Renal cortical epithelial cell (primary cell): ENCODE measurements at places on chromosomes 13 and 19.

DNA sequence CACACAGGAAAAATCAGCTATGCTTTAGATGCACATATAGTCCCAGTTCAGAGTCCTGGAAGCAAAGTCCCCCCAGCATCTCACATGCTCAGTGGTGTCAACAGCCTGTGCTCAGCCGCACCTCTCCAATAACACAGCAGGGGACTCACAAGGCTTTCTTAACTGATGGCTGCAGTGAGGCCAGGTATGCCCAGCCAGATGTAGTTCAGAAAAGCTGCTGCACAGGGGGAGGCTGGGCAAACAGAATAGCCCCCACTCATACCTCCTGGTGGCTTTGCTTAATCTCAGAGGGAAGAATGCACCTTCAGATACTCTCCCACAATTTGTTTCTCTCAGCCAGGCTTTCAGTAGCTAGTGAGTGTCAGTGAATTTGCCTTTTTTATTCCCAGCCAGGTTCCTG, 33.4 kb downstream of the FAM124A start:
- no peak for DNase-seq

- peak; percentile 27 for DNase-seq
These were observed 193.6 kb downstream of the RAP2A start for GRCh38 chr13:97627566-97627965.

GRCh38 chr19:21130097-21130775, 11.6 kb upstream of the ZNF431 start:
- DNase-seq: peak; percentile 11

- DNase-seq: peak; percentile 37
These were observed 135.1 kb downstream of the FREM2 start for GRCh38 chr13:38821770-38822551.

DNA sequence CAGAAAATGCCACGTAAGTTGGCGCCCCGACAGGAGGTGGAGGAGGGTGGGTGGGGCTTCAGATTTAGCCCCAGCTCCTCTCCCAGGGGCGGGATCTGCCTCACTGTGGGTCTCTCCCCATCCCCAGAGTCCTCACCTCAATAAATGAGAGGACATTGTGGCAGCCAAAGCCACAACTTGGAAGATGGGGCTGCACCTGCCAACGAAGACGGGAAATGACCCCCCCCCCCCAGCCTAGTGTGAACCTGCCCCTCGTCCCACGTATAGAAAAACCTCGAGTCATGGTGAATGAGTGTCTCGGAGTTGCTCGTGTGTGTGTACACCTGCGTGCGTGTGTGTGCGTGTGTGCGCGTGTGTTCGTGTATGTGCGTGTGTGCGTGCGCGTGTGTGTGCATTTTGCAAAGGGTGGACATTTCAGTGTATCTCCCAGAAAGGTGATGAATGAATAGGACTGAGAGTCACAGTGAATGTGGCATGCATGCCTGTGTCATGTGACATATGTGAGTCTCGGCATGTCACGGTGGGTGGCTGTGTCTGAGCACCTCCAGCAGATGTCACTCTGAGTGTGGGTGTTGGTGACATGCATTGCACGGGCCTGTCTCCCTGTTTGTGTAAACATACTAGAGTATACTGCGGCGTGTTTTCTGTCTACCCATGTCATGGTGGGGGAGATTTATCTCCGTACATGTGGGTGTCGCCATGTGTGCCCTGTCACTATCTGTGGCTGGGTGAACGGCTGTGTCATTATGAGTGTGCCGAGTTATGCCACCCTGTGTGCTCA, 1.5 kb upstream of the TRAPPC5 start:
- no peak for DNase-seq

DNA sequence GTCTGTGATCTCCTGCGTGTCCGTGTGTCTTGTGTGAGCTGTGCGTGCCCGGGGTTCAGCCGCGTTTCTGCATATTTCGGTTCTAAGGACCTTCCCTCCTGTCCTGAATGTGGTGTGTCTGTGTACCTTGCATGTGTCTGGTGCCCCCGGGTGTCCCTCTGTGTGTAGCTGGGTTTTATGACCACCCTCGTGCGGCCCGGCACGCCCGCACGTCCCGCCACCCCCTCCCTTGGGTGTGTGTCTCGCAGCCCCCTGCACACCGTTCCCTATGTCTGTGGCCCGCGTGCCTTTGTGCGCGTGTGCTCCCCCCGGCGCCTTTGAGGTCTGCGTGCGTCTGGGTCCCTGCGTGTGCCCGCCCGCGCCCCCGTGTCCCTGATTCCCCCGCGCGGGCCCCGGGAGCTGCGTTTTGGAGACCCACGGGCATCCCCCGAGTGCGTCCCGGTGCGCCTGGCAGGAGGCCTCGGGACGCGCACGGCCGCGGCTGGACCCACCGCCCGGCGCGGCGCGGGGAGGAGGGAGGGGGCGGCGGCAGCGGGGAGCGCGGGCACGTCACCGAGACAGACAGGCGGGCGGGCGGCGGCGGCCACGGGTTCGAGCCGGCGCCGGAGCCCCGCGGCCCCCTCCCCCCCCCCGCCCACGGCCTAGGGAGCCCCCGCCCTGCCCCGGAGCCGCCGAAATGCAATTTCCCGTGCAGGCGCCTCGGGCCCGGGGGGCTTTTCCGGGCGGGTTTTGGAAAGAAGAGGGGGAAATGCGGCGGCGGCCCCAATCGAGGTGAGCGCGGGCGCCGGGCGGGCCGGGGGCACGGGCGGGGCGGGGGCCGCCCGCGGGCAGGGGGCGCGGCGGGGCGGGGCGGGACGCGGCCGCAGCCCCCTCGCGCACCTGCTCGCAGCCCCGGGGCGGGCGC, 12.0 kb upstream of the NANOS3 start:
- no peak for DNase-seq

- no peak for DNase-seq
These were observed 1.1 kb upstream of the SWSAP1 start for GRCh38 chr19:11373166-11373884.

- DNase-seq: no peak
These were observed 9.7 kb upstream of the LRCH1 start for GRCh38 chr13:46543287-46543686.

GRCh38 chr19:46783670-46784069, 4.7 kb downstream of the SLC1A5 start:
- DNase-seq: peak; percentile 34

GRCh38 chr13:39095500-39095899, 57.2 kb downstream of the NHLRC3 start:
- no peak for DNase-seq

GRCh38 chr19:8233370-8233769, 24.2 kb downstream of the CERS4 start:
- peak; percentile 29 for DNase-seq

- no peak for DNase-seq
These were observed 40.8 kb downstream of the KLF2 start for GRCh38 chr19:16365300-16365996.

GRCh38 chr19:47190167-47190727, 40.8 kb downstream of the BBC3 start:
- peak; percentile 95 for DNase-seq

DNA sequence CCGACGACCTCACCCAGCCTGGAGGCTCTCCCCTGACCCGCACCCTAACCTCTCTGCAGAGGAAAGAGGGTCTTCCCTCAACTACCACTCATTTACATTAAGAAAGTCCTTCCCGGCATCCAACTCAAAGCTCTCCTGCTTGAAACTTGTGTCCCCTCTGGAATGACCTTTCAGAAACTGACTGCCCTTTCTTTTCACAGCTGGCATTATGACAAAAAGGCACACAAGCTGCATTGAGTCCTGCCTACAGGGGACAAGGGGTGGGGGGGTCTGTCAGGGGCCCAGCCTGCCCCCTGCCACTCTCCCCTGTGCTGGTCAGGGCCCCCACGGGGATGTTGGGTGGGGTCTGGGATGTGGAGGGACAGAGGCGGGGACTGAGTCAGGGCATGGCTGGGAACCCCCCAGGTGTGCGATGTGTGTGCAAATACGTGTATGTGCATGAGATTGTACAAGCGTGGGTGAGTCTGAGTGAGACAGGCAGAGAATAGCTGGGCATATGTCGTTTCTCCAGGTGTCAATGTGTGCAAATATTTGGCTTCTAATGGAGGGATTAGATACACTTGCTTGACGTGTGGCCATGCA, 2.0 kb downstream of the COL5A3 start:
- DNase-seq: no peak

DNA sequence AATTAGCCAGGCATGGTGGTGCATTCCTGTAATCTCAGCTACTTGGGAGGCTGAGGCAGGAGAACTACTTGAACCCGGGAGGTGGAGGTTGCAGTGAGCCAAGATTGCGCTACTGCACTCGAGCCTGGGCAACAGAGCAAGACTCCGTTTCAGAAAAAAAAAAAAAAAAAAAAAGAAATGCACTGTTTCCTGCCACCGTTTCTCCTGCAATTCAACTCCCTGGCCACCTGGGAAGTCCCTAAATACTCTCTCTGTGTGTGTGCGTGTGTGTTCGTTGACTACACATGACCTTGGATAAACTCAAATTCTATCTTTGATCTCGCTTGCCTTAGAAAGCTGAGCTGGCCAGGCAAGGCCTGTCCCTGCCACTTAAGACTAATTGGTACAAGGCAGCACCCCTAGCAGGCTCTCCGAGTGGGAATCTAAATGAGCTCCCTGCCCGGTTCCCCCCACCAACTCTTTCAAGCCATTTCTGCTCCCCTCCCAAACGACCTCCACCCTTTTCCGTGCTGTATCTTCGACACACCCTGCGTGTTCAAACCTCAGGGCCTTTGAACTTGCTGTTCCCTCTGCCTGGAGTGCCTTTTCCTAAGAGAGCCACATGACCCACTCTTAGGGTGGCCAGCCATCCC, 5.2 kb upstream of the BCAT2 start:
- peak; percentile 77 for DNase-seq

- no peak for DNase-seq
These were observed 7.6 kb upstream of the CD79A start for GRCh38 chr19:41869374-41869955.

DNA sequence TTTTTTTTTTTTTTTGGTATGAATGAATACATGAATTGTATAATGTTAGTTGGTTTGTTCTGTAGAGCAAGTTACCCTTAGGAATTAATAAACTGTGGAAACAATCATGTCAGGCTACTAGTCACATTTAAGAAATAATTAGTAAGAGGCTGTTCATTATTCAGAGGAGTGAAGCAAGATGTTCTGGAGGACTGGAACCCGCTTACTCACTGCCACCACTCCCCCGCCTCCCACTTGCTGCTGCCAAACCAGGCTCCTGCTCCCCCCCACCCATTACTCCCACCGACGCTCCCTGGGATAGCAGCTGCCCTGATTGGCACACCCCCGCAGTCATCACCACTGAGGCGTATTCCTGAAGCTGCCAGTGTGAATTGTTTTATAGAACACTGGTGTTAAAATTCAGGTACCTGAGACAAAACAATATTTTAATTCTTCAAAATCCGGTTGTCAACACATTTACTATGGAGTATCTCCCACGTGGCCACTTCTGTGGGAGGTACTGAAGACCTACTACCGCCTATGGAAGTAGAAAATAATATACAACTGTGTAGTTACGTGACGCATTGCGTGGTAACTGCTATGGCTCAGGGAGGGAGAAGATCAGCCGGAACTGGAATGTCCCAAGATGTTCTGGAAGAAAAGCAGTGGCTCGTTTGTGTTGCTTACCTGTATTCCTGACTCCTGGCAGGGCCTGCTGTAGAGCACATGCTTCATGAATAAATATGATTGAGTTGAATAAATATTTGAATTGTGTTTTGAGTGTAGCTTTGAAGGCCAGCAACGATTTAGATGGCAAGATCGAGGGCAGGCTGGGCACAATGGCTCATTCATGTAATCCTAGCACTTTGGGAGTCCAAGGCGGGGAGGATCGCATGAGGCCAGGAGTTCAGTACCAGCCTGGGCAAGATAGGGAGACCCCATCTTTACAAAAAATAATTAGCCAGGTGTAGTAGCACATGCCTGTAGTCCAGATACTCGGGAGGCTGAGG, 1.7 kb downstream of the DPY19L3 start:
- DNase-seq: peak; percentile 87

GRCh38 chr19:50266896-50267295, 62.3 kb downstream of the KCNC3 start:
- no peak for DNase-seq

DNA sequence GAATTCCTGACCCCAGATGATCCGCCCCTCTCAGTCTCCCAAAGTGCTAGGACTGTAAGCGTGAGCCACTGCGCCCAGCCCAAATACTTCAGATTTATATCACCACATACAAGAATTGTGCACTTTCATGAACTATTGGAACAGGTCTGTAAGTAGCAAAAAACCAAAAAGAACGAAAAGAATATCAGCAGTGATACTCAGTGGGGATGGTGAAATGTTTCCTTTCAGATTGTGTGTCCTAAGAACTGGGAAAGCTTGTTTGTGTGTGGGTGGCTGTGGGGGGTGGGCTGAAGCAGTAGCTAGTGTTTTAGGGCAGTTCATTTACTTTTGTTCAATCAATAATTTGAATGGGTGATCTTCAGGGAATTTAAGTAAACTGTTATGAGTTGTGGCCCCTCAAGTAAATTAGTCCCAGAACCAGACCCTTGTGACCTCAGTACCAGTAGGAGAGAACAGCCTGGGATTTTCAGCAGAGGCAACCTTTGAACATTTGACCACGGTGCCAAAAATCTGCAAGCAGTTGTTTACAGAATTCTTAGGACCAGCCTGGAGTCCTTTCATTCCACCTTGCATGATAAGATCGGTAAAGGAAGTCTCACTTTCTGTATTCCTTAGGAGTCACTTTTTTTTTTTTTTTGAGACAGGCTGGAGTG, 106.6 kb downstream of the LRCH1 start:
- DNase-seq: peak; percentile 59

DNA sequence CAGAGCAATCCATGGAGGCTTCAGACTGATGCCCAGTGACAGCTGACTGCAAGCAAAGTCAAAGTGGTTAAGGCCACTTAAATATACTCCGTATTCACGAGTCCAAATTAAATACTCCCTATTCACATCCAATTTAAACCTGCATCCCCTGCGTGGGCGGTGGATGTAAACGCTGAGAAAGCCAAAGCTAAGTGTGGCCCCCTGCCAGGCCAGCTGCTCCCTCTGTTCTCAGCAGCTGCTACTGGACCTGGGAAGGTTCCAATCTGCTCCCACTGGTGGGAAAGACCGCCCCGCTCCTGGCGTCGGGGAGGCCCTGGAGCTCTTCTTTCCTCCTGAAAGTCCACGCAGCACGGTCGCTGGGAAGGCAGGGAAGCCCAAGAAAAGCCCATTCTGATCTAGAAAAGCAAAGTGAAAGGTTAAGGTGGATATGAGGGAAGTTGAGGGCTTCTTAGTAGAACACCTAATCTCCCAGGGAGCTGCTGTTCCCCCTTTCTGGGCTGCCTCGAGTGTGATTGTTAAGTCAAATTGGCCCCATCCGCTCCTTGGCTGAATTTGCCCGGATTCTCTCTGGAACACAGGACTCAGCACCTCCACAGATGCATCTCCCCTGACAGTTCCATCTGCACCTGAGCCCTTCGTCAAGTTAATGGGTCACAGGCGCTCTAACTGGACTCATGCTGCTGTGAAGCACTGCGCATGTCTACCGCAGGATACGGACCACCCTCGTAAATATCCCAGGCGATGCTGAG, 205.5 kb downstream of the USP12 start:
- DNase-seq: no peak

DNA sequence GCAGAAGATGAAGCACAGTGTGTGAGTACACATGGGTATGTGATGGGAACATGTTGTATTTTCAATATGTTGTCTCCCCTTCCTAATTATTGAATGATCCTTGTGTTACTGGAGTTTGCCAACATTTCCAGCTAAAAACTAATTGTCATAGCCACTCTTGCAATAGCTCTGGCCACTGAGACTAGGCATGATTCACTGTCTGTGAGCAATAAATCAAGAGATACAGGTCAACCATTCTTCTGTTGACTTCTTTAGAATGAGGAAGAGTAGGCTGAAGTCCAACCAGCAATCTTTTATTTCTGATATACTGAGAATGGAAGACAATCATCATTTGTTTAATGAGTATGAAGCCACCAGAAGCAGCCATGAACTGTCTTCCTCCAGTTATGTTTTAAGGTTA, 413.9 kb downstream of the SLITRK5 start:
- DNase-seq: peak; percentile 68
